ENCODE measurements at places on chromosomes 4 and X.

- no peak for DNase-seq
Measured at GRCh38 chr4:144582105-144582850, 63.7 kb upstream of the HHIP start.

GRCh38 chrX:13748486-13748885 lies 13.9 kb downstream of the OFD1 start:
- no peak for DNase-seq

- no peak for DNase-seq
Measured at GRCh38 chr4:83510442-83510841, 25.5 kb upstream of the GPAT3 start.

- DNase-seq = no peak
Measured at GRCh38 chrX:132181364-132181763, 37.9 kb downstream of the RAP2C start.

DNA sequence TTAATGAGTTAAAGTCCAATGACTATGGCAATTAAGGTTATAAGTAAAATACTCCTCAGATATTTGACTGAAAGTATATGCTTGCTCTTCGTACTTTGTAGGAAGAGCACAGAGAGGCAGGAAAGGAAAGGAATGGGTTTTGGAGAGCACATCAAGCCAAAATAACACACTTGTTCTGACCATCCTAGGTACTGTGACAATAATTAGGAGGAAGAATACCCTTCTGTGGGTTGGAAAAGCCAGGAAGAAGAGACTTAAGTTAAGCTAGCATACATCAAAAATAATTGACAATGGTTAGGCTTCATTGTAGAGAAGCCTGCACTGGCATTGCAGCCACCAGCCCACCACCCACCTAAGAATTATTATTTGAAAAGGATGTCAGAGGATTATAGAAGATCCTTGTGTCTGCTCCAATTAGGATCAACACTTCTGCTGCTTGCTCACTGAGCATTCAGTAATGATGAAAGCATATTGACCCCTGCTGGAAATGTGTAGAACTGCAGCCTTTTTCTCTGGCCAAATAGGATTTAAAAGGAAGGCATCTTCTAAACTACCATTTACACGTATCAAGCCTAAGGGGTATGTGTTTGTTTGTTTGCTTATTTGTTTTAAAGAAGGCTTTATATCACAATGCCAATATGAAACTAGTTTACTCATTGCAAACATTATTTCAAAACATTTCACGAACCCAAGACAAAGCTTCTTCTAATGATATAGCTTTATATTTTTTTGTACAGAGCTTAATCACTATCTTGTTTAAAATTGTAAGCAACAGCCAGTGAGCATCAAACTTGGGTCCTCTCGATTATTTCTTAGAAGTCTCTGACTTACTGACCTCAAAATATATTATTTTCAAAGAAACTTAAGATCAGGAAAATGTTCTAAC lies 286.2 kb upstream of the TET2 start:
- DNase-seq = peak; percentile 34

DNA sequence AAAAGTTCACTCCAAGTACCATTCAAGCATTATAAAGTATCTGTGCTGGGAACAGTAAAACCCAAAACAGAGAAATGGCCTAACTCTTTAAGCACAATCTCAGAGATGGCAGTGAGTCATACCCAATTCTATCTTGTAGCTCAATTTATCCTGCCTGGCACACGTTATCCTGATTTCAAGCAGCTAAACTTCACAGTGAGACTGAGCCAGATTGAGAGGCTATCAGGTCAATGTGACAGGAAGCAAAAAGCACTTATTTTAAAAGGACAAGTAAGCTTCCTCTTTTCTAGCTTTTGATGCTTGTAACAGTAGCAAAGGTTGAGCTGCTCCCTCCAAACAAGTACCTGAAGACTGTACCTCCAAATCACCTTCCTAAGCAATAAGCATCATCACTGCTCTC lies 324.9 kb downstream of the NAF1 start:
- no peak for DNase-seq

DNA sequence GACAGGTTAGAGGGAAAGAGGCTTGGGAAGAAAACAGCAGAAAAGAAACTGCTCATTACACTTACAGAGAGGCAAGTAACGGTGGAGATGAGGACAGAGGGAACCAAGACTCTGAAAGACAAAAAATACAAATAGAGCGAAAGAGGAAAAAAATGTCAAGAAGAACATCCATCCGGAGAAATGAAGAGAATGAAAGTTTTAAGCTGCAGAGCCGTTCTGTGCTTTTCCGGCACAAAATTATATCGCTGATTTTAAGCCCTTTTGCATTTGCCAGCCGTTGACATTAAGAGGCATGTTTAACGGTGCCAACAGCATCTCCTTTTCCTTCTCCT lies 236 bp downstream of the PCDH10 start:
- no peak for DNase-seq

DNA sequence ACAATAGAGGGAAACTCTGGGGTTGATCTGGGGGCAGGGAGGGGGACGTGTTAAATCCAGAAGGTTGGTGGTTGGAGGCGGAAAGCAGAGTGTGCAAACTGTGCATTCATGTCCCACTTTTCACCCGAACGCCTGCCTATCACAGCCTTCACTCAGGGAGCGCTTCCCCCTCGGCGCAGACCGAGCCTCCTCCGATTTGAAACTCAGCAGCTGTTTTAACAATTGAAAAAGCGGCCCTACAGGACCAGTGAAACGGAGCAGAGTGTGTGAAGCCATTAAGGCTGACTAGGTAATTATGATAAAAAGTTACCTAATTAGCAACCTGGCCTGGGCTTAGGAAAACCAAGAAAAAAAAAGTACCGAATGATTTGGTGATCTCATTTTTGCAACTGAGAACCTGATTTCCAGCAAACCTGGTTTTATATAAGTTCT lies 685 bp upstream of the NDNF start:
- no peak for DNase-seq

- no peak for DNase-seq
Measured at GRCh38 chr4:108168671-108169523, at the start of gene LEF1. Gene LEF1, minus strand, starts transcription at chr4:108168932. Its CDS starts 1,165 bp downstream, at chr4:108167767.

- DNase-seq = peak; percentile 86
Measured at GRCh38 chr4:1167244-1167949, 5.0 kb downstream of the SPON2 start.
